ENCODE measurements at places on chromosomes 4 and X. TPM values are rescaled to one million over a fixed set of nuclear protein-coding genes. Genes with fewer than 3 reads are reported as not detected.

RIBC1 gene
- total RNA-seq = 0.90 TPM

REELD1 gene
- total RNA-seq = not detected

CYP2U1 gene
- 0.80 TPM for total RNA-seq

POU4F2 gene
- not detected for total RNA-seq

TMPRSS11B gene
- not detected for total RNA-seq

ANXA3 gene
- not detected for total RNA-seq

PRRG3 gene
- not detected for total RNA-seq

MAGEA9B gene
- not detected for total RNA-seq

CENPVL2 gene
- total RNA-seq = not detected

Data from activated T-helper 2 cell treated with anti-CD3 and anti-CD28 coated beads, Interferon-gamma antibody, Interleukin-2, Interleukin-4, amounts not matched to agents 10 μg/mL and 5 μg/mL and 100 μg/mL, durations not matched to agents 14 hours and 24 hours and 36 hours (primary cell).